ENCODE measurements at places on chromosomes 12 and 14.
A peak's percentile ranks its signal among the peaks of the same experiment; 100 is the strongest.

- DNase-seq, result peak; percentile 39
Measured at GRCh38 chr12:128008341-128008740, 258.6 kb upstream of the TMEM132C start.

DNA sequence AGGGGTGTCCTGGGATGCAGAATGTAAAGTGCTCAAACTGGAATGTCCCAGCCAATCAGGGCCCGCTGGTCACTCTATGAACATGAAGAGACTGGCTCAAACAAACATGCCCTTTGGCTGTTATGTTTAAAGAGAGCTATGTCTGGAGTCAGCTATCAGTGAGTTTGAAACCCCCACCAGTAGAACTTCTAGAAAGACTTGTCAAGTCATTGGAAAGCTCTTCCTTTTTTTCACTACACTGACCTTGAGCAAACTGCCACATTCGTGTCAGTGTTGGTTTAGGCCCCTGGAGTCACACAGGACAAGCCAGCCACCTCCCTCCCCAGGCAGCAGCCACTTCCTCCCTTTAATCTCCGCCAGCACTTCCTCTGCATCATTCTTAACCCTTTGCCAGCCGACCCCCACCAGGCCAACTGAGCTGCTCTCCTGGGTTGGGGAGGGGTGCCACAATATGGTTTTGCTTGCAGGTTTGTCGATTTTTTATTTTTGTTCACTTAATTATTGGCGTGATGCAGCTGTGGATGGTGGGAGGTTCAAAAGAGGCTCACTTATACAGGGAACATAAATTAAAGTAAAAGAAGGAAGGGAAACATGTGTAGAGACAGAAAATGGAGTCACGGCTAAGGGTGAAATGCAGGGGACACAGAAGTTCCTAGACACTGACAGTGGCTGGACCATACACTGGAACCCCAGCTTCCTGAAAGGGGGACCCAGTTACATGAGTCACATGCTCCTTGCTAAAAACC lies 25.3 kb downstream of the CMKLR1 start:
- DNase-seq, result no peak

- no peak for DNase-seq
Measured at GRCh38 chr14:94697773-94698556, 71.9 kb downstream of the GSC start.

DNA sequence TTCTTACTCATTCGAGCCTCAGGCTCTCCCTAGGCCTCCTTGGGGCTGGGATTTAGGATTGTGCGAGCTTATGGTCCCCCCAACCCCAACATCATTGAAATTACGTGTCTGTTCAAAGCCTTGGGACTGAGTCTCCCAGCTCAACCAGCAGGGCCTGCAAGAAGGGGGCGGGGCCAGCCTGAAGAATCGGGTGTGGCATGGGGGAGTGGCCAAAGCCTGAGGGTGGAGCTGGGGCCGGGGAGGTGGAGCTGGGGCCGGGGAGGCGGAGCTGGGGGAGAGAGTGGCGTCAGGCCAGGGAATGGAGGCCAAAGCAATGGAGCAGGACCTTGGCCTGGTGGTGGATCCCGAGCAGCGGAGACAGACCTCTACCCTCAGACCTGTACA lies 24.3 kb upstream of the HSPB8 start:
- DNase-seq, result no peak

- DNase-seq, result no peak
Measured at GRCh38 chr12:49292729-49293055, 2.3 kb upstream of the PRPH start.
